ENCODE measurements at places on chromosomes 6 and 20.

DNA sequence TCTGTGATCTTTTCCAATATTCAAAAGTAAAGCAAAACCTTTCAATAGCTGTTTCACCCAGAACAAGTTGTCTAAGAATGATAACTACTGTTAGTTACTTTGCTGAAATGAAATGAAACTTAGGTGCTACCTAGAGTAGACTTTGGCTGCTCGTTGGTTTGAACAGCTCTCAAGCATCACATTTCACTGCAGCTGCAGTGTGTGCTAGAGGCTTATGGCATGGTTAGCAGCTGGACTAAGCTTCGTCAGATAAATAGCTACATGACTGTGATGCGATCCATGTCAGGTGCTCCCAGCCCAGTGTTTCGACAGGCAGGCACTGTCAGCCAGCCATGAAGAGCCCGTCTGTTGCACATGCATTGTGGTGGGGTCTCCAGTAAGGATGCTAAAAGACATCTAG lies 201.1 kb downstream of the TFAP2B start:
- no peak for DNase-seq

- DNase-seq = no peak
These were observed 62.8 kb downstream of the PERP start for GRCh38 chr6:138044458-138044857.

GRCh38 chr20:14955399-14955798 lies 618.0 kb upstream of the FLRT3 start:
- no peak for DNase-seq

GRCh38 chr6:29938746-29939508 lies 3.4 kb upstream of the HLA-A start:
- no peak for DNase-seq

DNA sequence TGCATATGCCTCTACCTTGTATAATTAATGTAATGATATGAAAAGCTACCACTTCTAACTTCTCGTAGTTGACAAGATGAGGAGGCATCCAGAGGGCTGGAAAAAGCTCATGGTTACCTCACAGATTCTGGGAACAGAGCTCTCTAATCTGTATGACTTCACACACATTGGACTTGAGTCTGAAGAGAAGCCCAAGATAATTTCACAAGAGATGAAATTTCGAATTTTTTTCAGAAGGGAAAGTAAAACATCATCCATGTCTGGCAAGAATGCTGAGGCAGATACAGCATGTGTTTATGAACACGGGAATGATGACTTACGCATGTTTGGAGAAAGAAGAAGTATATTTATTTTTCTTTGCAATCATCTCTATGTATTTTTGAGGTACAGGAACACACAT lies 141.8 kb upstream of the TENT5A start:
- no peak for DNase-seq

GRCh38 chr6:109496036-109496772 lies 13.2 kb upstream of the ZBTB24 start:
- DNase-seq = no peak

DNA sequence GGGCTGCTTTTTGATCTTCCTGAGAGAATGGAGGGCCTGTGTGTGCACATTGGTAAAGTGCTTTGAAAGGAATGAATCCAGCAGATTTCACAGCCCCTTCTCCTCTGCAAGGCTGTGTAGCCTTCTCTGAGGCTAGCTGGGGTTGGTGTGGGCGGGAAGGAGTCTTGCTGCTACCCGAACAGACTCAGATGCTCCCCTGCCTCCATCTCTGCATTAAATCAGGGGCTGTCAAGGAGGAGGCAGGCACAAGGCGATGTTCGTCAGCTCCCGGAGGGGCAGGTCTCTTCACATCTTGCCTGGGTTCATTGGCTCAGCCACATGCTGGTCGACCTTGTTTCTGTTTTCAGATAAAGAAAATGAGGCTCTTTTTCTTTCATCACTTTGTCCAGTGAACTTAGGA lies 291.5 kb upstream of the SULF2 start:
- DNase-seq = no peak

- DNase-seq = no peak
These were observed 137.6 kb upstream of the RPS6KA2 start for GRCh38 chr6:166764473-166765233.

DNA sequence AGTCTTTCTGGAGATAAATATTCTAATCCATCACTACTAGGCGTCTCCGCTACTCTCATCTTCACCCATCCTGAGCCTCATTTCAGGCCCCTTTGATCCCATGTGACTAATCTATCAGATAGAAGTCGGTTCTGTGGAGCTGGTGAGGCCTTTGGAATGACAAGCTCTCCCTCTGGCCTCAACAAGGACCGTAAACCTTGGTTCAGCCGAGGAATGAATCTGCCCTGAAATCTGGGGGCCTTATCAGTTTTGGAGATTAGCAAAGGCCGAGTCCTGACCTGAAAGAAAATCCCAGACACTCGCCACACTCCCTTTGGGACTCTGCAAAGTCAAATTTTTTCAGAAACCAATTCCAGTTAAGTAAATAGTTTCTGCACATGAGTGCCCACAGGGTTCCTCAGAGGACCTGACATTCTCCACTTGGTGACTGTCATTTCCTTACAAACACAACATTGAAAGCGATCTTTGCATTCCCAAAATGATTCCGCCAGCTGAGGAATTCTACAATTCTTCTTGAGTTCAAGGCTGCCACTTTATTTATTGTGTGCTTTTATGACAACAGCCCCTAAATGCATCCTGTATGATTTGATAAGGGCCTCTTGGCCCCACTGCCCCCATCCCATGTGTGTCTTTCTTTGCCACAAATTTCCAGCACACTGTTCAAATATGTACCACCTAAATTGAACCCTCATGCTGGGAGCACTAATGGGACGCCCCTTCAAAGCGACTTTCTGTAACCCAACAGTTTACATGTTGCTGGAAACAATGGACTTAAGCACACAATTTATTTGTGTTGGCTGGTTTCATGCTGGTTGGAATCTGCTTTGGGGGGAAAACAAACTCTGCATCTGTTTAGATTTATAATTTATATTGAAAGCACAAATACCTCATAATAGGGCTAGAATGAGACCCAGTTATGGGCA lies 10.0 kb upstream of the RIPOR3 start:
- no peak for DNase-seq

DNA sequence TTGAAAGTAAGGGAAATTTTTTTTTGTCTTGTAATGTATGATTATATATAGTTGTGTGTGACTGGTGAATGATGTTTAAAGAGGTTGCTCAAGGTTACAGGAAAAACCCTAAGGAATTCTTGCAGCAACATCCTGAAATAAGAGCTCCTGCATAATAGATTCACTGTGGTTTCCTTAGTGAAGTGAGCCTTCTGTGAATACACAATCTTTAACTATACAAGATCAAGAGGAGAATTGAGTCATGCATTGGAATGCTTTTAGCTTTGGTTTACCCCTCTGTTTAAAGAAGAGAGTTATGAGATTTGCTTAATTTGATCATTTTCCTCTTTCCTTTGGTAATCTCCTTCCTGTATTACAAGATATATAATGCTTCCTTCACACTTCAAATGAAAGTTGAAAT lies 141.6 kb upstream of the EYA4 start:
- DNase-seq = no peak

DNA sequence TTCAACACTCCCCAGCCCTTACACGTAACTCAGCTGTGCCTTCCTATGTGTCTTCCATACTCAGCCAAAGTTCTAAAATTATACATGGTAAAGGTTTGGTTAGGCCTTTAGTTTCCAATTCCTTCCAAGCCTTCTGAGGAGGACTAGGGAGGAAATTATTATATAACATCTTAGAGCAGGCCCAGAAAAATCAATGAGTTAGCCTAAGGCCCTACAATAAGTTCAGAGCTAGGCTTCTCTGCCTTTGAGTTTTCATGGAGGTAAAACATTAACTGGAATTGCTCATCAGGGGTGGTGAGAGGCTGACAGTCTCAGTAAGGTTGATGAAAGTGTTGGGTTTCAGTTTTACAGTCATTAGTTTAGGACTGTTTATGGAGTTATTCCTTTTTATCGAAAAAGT lies 286.0 kb downstream of the ADGB start:
- no peak for DNase-seq

DNA sequence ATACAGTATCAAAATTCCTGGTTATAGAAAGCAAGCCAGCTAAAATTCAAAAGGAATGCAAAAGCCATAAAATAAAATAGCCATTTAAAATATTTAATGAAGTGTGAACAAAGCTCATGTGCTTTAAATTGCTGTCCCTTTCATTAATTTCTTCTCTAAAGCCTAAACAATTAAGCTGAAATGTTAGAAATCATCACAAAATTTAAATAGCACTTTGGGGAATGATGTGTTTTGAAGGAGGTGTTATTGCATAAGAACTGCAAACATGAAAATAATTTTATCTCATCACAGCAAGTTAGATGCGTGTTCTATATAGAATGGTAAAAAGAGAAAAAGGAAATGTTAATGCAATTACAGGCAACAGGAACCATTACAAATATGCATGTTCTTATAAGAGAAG lies 111.0 kb downstream of the RIMS1 start:
- DNase-seq = no peak

- DNase-seq = no peak
These were observed 61.7 kb upstream of the MAP3K4 start for GRCh38 chr6:160929831-160930230.

GRCh38 chr6:168124921-168125320 lies 45.9 kb upstream of the FRMD1 start:
- DNase-seq = no peak

GRCh38 chr6:26571592-26572296 lies 25.0 kb upstream of the ABT1 start:
- peak; percentile 73 for DNase-seq

GRCh38 chr20:26169506-26169905 lies 472.9 kb upstream of the ZNF337 start:
- DNase-seq = no peak

DNA sequence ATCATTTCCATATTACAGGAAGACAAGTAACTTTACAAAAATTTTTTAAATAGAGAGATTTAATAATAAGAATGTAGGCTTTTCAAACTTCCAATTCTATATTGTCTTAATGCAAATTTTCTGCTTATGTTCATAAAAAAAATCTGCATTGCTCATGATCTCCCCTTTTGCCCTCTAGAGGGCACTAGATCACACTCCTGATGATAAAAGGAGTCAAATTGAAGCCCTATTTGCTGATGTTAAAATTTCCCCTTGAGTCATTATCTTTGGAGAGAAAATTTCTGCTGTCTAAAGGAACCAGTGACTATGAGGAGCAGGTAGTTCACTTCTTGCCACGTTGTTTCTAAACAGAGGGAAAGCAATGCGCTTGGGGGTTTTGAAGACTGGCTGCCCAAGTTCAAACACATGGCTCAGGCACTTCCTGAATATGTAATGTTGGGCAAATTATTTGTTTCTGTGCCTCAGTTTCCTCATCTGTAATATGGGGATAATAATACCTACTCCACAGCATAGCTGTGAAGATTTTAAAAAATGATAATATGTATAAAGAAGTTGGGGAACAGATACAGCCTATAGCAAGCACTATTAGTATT lies 874.2 kb downstream of the TFAP2A start:
- no peak for DNase-seq

DNA sequence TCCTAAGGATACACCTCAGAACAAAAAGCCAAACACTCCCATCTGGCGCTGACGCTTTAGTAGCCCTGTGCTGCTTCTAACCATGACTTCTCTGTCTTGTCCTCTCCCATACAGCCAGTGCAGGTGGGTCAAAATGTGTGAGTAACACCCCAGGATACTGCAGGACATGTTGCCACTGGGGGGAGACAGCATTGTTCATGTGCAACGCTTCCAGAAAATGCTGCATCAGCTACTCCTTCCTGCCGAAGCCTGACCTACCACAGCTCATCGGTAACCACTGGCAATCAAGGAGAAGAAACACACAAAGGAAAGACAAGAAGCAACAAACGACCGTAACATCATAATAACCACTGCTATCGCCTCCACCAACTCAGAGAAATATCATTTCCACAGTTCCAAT lies 1.4 kb downstream of the DEFB132 start:
- no peak for DNase-seq

DNA sequence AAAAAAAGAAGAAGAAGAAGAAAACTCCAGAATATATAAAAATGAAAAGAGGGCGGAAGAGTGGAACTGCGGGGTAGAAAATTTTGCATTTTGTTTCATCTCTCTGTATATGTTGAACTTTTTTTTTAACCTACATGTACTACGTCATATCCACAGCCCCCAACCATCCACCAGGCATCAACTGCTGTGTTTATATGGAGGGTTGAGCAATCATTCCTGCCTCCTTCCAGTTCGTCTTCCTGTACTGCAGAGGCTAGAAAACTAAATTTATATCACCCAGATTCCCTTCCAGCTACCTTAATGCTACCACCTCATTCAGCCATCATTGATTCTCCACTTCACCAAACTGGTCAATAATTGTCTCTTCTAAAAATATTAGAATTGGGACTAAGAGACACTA lies 9.5 kb upstream of the SIGLEC1 start:
- no peak for DNase-seq

- no peak for DNase-seq
These were observed 10.8 kb downstream of the MAPK13 start for GRCh38 chr6:36141091-36141490.

- no peak for DNase-seq
These were observed 594.3 kb upstream of the ADGRB3 start for GRCh38 chr6:68040780-68041179.

DNA sequence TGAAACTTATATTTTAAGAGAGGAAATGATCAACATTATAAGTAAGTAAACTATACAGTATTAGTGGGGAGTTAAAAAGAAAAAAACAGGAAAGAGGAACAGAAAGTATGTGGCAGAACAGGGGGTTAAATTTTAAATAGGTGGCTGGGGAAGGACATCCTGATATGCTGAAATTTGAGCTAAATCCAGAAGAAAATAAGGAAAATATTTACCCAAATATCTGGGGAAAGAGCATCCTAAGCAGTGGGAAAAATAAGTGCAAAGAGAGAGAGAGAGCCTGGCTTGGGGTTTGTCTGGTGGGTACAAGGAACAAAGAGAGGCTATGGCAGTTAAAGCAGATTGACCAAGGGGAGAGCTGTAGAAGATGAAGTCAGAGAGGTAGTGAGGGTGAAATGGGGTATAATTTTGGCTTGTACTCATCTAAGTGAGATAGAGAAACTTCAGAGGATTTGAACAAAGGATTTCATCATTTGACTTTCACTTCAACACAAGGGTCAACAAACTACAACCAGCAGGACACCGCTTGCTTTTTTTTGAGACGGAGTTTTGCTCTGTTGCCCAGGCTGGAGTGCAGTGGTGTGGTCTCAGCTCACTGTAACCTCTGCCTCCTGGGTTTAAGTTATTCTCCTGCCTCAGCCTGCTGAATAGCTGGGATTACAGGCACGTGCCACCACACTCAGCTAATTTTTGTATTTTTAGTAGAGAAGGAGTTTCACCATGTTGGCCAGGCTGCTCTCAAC lies 328.4 kb upstream of the CNR1 start:
- DNase-seq = no peak

DNA sequence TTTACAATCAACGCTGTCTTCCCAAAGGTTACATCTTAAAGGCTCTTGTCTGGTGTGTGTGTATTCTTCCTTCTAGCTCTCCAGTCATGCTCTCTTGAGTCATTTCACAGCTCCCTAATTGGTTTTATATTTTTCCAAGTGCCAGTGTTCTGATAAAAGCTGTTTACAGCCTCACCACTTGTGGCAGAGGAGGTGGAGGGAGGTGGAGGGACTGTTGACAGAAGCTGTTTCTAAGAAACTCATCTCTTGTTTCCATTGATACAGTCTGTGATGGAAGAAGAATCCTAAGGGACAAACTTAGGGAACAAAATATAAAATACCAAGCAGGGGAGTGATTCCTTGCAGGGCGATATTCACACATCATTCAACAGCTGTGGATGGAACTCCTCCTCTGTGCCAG lies 64.0 kb downstream of the QRSL1 start:
- DNase-seq = no peak

GRCh38 chr20:41984031-41984430 lies 365.9 kb upstream of the CHD6 start:
- no peak for DNase-seq

All from naive thymus-derived CD8-positive, alpha-beta T cell (primary cell).